ENCODE measurements at places on chromosomes 16 and 17. TPM values are rescaled to one million over a fixed set of nuclear protein-coding genes. Genes with fewer than 3 reads are reported as not detected.

The SYNGR3 gene
- total RNA-seq = 1.5 TPM

GRCh38 chr17:18261146-18261515, 669 bp downstream of the MIEF2 start:
- DNase-seq = peak; percentile 30

The ASPHD1 gene
- total RNA-seq = 5.9 TPM

- DNase-seq = peak; percentile 88
Measured at GRCh38 chr17:28908640-28909167, 5.8 kb upstream of the DHRS13 start.

GRCh38 chr16:21190599-21190998, 20.8 kb downstream of the ZP2 start:
- DNase-seq = peak; percentile 36

- no peak for DNase-seq
Measured at GRCh38 chr16:50699326-50700159, 6.1 kb downstream of the NOD2 start.

The VKORC1 gene
- 118 TPM for total RNA-seq

- no peak for DNase-seq
Measured at GRCh38 chr16:51116353-51116752, 34.7 kb downstream of the SALL1 start.

DNA sequence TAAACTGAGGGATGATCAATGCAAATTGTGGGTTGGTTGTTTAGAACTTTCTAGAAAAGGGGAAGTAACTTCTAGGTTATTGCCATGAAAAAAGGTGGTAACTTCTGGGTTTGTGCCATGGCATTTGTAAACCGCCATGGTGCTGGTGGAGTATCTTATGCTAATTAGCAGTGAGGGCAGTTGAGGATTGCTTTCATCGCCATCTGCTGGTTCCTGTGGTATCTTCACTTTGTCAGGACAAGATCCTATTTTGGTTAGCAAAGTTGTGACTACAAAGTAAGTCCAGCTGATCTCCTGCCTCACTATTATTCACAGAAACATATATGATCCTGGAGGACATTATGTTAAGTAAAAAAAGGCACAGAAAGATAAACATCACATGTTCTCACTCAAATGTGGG, 1332.3 kb downstream of the CDH11 start:
- no peak for DNase-seq

The CXCL16 gene
- 0.83 TPM for total RNA-seq

The SPIRE2 gene
- total RNA-seq = 3.8 TPM

- DNase-seq = peak; percentile 54
Measured at GRCh38 chr17:40124279-40125141, 2.7 kb downstream of the MSL1 start.

GRCh38 chr17:17836250-17836817, 452 bp downstream of the SREBF1 start:
- DNase-seq = peak; percentile 92

GRCh38 chr16:5604770-5605169, 507.2 kb upstream of the EEF2KMT start:
- no peak for DNase-seq

The DNAI2 gene
- total RNA-seq = not detected

The TEX14 gene
- under 0.01 TPM for total RNA-seq

GRCh38 chr17:69438776-69439175, 24.3 kb downstream of the MAP2K6 start:
- no peak for DNase-seq

The KRTAP29-1 gene
- not detected for total RNA-seq

DNA sequence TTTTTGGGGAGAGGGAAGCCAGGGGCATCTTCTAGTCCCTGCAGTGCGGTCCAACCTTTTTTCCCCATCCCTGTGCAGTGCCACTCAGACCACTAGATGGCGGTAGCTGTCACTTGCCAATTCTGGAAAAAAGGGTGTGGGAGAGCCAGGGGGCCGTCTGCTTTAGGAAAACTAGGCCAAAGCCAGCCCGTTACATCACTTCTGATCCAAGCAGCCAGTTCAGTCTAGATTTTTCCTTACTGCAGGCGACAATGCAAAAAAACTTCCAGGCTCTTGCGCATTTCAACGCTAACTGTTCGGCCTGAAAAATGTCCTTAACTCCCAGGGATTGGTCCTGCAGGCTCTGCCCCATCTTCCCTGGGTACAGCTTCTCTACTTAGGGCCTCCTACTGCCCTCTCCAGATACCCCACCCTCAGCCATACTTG, 69.2 kb upstream of the CES5A start:
- peak; percentile 47 for DNase-seq

- no peak for DNase-seq
Measured at GRCh38 chr16:69466547-69466946, 42.1 kb downstream of the CYB5B start.

DNA sequence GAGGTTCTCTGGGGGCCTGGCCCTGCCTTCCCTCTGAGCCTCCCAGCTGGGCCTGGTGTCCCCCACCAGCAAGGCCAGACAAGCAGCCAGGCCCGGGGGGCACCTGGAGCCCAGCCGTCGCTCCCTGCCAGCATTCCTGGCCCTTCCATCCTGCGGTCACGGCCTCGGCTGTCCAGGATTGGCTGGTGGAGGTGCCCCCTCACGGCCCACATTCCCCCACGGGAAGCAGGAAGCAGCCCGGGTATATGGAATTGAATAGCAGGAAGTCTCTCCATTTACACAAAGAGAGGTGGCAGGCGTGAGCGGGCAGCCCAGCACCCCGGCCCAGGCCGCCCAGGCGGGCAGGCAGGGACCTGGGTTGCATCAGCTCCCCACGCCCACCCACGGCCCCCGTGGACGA, 14.5 kb downstream of the TRAF7 start:
- no peak for DNase-seq

DNA sequence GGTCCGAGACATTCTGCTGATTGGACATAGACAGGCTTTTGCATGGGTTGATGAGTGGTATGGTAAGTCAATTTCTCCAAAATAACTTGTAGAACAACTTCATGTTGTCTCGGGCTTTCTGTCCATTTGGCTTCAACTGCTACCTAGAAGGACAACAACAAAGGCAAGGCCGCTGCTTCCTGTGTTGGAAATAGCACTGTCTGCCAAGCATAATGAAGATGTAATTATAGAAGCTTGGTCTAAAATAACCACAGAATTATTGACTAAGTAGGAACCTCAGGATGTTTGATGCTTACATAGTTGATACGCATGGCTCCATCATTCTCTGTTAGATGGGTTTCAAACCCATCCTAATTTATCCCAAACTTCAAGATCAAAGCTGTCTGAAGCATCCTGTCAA, 42.3 kb upstream of the NOL11 start:
- no peak for DNase-seq

The ADAM11 gene
- total RNA-seq = 0.66 TPM

DNA sequence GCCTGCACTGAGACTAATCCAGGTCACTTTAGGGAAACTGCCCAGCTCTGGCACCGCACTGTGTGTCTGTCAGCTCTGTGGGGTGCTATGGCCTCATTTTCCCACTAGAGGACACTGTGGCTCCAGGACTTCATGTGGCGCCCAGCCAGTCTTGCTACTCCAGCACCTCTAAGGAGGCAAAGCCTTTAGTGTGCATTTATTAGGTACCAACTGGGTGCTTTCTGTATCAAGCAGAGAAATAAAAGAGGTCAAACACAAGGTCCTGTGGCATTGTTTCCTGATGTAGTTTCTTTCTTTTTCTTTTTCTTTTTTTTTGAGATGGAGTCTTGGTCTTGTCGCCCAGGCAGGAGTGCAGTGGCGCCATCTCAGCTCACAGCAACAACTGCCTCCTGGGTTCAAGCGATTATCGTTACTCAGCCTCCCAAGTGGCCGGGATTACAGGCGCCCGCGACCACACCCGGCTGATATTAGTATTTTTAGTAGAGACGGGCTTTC, 12.5 kb upstream of the RHBDL3 start:
- DNase-seq = peak; percentile 76

GRCh38 chr16:28925386-28926228, 569 bp upstream of the RABEP2 start:
- DNase-seq = peak; percentile 78

GRCh38 chr17:82278786-82279391, 5.4 kb upstream of the CSNK1D start:
- no peak for DNase-seq

The NPIPB6 gene
- not detected for total RNA-seq

The KRTAP4-5 gene
- not detected for total RNA-seq

- DNase-seq = no peak
Measured at GRCh38 chr16:50801036-50801435, 59.1 kb downstream of the CYLD start.

DNA sequence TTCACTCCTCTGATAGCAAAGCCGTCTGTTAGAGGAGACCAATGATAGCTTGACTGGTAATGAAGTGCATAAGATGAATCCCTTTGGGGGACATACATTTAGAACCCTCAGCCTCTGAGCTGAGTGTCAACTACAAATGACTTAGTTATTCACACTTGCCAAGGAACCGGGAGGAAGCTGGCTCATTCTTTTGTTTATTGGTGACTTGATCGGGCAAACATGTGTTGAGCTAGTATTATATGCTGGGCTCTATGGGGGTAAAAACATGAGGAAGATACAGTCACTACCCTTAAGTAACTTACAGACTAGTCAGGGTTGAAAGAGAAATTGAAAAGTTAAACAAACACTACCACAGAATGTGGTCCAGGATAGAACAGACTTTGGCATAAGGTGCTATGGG, 3.0 kb downstream of the CCL16 start:
- no peak for DNase-seq

DNA sequence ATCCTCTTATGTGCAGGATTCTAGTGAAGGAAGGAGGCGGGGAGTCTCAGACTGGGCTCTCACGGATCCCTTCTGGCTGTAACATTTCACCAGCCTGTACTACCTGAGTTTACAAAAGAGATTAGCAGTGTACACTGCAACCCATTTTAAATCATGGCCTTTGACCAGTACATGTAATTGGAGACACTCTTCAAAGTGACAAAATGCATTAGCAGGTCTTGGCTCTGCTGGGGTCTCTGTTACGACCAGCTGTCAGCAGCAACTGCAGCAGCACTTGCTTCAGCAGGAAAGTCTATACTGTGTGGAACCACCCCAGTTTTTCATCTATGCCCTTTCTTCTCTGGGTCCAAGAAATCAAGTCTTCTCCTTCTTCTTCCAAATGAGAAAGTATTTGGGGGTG, 322.8 kb upstream of the ASIC2 start:
- DNase-seq = no peak

DNA sequence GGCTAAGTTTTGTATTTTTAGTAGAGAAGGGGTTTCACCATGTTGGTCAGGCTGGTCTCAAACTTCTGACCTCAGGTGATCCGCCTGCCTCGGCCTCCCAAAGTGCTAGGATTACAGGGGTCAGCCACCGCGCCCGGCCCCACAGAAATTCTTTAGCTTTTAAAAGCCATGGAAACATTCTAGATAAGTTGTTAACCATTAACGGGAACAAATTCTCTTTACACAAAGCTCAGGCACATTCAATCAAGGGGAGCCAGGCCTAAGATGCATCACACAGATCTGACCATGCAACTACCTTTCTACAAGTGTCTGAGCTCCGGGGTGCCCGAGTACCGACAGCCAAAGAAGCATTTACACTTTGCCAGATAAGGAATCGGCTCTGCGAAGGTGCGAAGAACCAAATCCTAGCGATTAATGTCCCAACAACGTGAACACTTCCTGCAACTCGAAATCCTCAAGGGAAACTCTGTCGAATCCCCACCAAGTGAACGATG, 1.0 kb downstream of the EMC8 start:
- DNase-seq = no peak

GRCh38 chr16:51797669-51798259, 646.7 kb upstream of the SALL1 start:
- no peak for DNase-seq

The GLP2R gene
- total RNA-seq = not detected

The CNTNAP4 gene
- total RNA-seq = not detected

The CD79B gene
- total RNA-seq = 0.17 TPM

DNA sequence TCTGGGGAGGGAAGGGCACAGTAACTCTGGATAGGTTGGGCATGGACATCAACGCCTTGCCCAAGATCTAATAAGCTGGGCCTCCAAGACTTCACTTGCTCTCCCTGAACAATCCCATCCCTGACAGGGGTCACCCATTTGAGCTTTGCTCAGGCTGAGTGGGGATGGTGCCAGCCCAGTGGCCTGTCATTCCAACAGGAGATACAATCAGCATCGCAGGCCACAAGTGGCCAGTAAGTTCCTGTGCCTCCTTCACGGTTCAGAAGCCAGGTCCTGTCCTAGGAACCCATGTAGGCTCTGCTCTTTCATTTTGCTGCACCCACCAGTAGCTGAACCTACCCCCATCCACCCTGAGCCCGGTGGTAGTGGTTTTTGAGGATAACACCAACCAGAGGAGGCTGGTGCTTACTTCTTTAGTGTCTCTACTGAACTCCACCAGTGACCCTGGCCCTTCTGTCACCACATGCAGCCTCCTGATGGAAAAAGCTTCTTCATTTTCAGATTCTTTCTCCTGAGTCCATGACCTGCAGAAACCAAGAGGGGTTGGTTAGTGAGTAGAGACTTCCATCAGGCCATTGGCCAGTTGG, 14.9 kb downstream of the PLEKHG4 start:
- no peak for DNase-seq

GRCh38 chr17:81419886-81420768, 24.9 kb downstream of the BAHCC1 start:
- DNase-seq = peak; percentile 37

GRCh38 chr16:10878328-10878643, 1.3 kb downstream of the CIITA start:
- no peak for DNase-seq

GRCh38 chr16:80547145-80547544, 6.4 kb downstream of the DYNLRB2 start:
- no peak for DNase-seq

DNA sequence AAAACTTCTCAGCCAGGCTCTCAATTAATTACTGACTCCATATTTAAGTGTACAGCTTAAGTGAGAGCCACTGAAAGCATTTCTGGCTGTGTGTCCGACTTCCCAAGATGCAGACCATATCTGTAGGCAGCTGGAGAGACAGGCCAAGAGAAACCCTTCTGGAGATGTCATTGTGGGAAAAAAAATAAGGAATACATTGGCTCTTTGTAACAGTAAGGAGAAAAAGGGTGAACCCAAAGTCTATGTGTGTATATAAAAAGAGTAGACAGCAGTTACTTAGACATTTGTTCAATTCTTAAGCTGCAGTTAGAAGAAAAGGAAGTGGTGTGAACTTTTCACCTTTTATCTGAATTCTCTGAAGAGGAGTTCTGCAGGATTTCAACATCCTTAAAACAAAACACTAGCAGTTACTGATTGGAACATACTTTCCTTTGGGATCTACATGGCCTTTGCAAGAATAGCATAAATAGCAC, 21.7 kb downstream of the FAM117A start:
- peak; percentile 21 for DNase-seq

The EIF3C gene
- total RNA-seq = 155 TPM

Measured in fibroblast of lung (primary cell).